Adrenal gland (tissue), 19 donors: ENCODE measurements at places on chromosomes 4 and X. TPM values are rescaled to one million over a fixed set of nuclear protein-coding genes. Genes with fewer than 3 reads are reported as not detected.

ASMT gene
- 0.74 TPM for polyA plus RNA-seq

SOD3 gene
- polyA plus RNA-seq, result 9.7 TPM

HS3ST1 gene
- polyA plus RNA-seq, result 1.2 TPM

FAT1 gene
- polyA plus RNA-seq, result 7.1 TPM

NLGN4X gene
- 1.5 TPM for polyA plus RNA-seq

NUP54 gene
- polyA plus RNA-seq, result 22.0 TPM

GAGE1 gene
- not detected for polyA plus RNA-seq

GUCY1A1 gene
- polyA plus RNA-seq, result 3.8 TPM

TMPRSS11F gene
- polyA plus RNA-seq, result not detected

CT45A1 gene
- not detected for polyA plus RNA-seq

GPR119 gene
- polyA plus RNA-seq, result not detected

NOX1 gene
- 0.07 TPM for polyA plus RNA-seq

NEIL3 gene
- polyA plus RNA-seq, result 0.03 TPM

REELD1 gene
- 0.80 TPM for polyA plus RNA-seq

KIT gene
- 0.66 TPM for polyA plus RNA-seq

LONRF3 gene
- 1.4 TPM for polyA plus RNA-seq

CPLX1 gene
- 6.3 TPM for polyA plus RNA-seq

SASH3 gene
- polyA plus RNA-seq, result 5.9 TPM

PWWP3B gene
- polyA plus RNA-seq, result 2.0 TPM

FAM149A gene
- 4.2 TPM for polyA plus RNA-seq

DRP2 gene
- polyA plus RNA-seq, result 0.32 TPM

HAUS7 gene
- polyA plus RNA-seq, result 59.1 TPM

SUPT20HL1 gene
- not detected for polyA plus RNA-seq

EXOC1L gene
- not detected for polyA plus RNA-seq

APBB2 gene
- polyA plus RNA-seq, result 12.4 TPM

HSFX1 gene
- 0.80 TPM for polyA plus RNA-seq

YY2 gene
- polyA plus RNA-seq, result 1.3 TPM

SORBS2 gene
- polyA plus RNA-seq, result 129 TPM

TCEANC gene
- polyA plus RNA-seq, result 5.3 TPM

FAM200B gene
- 68.6 TPM for polyA plus RNA-seq

UCHL1 gene
- polyA plus RNA-seq, result 87.6 TPM

SLC10A4 gene
- 3.0 TPM for polyA plus RNA-seq

GC gene
- not detected for polyA plus RNA-seq
